ENCODE measurements at places on chromosomes 5 and 9. TPM values are rescaled to one million over a fixed set of nuclear protein-coding genes. Genes with fewer than 3 reads are reported as not detected.

DNM1 gene
- total RNA-seq: 2.2 TPM

THOC3 gene
- 155 TPM for total RNA-seq

OTULINL gene
- 0.88 TPM for total RNA-seq

DNA sequence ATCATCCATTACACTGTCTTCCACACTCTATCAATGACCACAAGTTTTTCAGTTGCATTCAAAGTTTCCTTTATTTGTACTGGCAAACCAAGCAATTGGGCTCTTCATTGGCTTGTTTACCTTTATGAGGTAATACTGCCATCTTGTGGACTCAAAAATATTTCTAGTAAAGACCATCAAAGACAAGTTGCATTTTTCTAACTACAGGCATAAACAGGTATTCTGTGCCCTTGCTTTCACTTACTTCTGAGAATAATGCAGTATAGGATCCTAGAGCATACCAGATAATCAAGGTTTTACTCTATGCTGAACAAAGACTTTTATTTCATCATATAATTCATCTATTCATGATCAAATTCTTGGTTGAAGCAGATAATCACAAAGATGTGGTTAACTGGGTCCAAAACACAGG, 173.7 kb upstream of the POU5F2 start:
- ATAC-seq: no peak

CCDC192 gene
- total RNA-seq: not detected

HIGD2A gene
- total RNA-seq: 101 TPM

PKD2L2 gene
- total RNA-seq: not detected

DNA sequence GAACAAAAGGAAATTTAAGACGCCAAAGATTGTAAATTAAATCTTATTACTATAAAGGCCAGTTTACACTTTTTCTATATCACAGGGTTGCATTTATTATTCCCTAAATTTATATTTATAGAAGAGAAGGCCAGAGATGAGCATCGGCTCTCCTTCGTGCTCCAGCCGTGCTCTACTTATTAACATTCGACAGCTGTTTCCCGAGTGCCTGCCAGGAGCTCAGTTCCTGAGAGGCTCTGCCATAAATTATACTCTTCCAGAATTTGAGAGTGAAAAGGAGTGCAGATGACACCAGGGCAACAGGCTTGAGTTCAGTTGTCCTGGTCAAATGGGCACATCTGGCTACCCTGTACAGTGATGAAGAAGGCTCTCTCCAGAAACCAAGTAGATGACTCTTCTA, 70.1 kb downstream of the PCSK5 start:
- ATAC-seq: no peak

- no peak for ATAC-seq
Measured at GRCh38 chr5:135212361-135213026, 178.5 kb upstream of the PITX1 start.

GRCh38 chr9:89470224-89470839, 27.6 kb downstream of the SEMA4D start:
- ATAC-seq: no peak

DNA sequence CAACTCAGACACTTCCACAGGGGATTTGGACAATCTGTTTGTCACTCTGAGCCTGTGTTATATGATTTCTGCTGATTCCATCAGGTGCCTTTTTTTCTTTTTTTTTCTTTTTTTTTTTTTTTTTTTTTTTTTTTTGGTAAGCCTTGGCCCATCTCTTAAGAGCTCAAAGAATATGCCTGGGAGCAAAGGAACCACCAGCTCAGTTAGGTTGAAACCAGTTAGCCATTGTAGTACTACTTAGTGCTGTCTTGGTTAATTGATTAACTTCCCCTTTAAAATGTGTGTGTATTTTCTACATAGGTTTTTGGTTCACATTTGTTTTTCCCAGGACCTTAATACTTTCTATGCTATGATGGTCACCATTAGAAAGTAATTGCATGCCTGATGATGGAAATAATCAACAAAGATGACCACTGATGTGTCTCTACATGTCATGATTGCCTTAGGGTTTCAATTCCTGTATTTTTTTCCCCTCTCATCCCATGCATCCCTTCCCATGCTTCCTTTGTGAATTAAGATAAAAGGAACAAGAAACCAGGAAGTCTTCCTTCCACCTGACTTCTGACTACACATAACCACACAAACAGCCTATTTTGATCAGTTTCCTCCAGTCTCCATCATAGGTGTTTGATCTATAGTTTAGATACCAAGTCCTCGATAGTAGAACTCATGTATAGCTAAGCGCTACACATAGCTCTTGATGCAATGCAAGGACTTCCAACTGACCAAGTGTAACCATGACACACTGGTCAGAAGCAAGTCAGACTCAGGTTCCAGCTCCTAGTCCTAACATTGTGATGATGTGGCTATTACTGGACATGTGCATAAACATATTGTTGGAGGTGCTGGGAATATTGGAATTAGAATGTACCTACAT, 306.1 kb downstream of the EFNA5 start:
- ATAC-seq: no peak

GRCh38 chr9:4196376-4196775, 103.5 kb downstream of the GLIS3 start:
- ATAC-seq: no peak

- ATAC-seq: no peak
Measured at GRCh38 chr5:63563008-63563917, 399.0 kb downstream of the HTR1A start.

DNA sequence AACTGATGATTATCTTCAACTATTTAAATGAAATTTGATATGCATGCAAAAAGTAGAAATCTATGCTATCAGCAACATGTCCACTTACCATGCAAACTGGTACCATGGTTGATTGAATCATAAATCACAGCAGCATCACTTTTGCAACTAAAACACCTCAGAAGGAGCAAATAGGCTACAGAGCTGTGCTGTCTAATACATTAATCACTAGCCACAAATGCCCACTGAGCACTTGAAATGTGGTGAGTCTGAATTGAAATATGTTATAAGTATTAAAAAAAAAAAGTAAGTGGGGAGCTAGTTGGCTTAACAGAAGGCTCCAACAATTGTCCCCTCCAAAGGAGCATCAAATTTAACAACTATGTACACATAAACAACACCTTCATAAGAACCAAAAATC, 112.5 kb downstream of the FAM114A2 start:
- ATAC-seq: no peak

F2RL1 gene
- 12.0 TPM for total RNA-seq

GRCh38 chr9:133210202-133210532, 1.1 kb upstream of the OBP2B start:
- ATAC-seq: no peak

FAM221B gene
- total RNA-seq: not detected

DNA sequence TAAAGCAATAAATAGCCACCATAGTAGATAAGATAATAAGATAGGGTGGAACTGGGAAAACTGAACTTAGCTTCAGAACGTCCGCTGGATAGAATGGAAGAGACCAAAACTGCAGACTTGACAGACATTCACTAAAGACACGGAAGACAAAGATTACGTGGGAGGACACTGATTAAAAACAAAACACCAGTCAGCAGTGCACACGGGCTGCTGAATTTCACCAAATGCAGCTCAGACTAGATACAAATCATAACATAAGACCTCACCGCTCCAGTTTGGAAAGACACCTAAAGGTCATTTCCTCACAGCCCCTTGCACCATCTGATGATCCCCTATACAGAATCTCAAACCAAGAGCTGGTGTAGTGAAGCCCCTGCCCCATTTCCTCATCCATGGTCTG, 2.9 kb upstream of the OR2Y1 start:
- ATAC-seq: no peak

GRCh38 chr5:88722546-88723073, 160.4 kb downstream of the MEF2C start:
- ATAC-seq: no peak

DNA sequence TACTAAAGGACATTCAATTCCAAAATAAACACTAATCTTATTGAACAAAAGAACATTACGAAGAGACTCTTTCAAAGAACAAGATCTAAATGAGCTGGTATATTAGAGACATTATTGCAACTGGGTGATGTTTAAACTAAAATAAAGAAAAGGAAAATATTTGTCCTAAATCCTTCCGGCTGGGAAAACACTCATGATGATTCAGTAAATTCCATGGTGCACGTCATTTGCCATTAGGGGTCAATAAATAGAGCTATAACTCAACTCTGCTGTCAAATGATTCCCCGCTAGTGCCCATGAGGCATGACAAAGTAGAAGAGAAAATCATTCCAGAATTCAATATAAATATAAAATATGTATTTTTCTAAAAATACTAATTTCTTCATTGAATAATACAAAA, 565.5 kb upstream of the TUSC1 start:
- no peak for ATAC-seq

PDCD1LG2 gene
- 0.32 TPM for total RNA-seq

DNA sequence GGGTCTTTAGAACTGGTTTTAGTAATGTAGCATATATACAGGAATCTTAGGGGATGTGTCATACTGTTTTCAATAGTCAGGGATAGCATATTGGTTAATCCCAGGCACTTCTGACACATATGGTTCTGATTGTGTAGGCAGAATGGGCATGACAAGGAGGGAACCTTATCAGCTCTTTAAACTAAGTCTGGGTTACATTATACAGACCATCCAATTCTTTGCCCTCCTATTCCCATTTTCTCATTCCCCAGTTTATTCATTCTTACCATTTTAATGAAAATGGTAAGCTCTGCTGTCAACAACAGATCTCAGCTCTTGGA, 85.1 kb downstream of the NDUFAF2 start:
- ATAC-seq: no peak

IFNA13 gene
- total RNA-seq: not detected

All from esophagus mucosa (tissue), 1 donor.